CD4-positive, alpha-beta T cell treated with Interleukin-15 for 4 hours (primary cell): ENCODE measurements at places on chromosomes 2 and 18.
A peak's percentile ranks its signal among the peaks of the same experiment; 100 is the strongest.

DNA sequence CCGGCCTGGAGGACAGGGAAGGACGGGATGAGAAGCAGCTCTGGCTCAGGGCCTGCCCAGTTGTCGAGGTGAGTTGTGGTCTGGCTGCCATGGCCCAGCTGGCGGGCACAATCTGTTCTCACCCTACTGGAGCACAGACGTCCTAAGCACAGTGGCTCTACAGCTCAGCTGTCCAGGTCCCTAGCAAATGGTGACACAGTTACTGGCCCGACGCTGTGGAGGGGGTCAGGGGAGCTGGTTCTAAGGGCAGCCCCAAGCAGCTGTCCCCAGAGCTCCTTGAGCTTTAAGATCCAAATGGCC lies 32.9 kb downstream of the KCNK3 start:
- DNase-seq, result no peak

DNA sequence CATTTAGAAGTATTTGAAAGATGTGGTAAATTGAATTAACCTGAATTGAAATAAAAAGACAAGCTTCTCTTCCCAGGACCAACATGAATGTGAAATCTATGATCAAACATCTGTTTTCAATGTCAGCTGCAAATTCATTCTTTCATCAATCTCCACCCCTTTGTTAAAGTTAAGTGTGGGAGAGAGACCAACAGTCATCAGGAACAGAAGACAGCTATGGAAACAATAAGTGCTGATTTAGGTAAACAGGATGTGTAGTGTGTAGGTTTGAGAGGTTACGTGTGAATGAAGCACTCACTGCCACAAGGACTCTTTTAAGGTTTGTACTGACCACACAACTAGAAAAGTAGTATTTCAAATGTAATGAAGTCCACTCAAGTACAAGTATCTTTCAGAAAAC lies 1659.8 kb upstream of the CELF4 start:
- no peak for DNase-seq

- no peak for DNase-seq
These were observed 5.3 kb upstream of the TMEM185B start for GRCh38 chr2:120228503-120228902.

GRCh38 chr18:79203017-79203605 lies 133.9 kb downstream of the ATP9B start:
- peak; percentile 29 for DNase-seq

- no peak for DNase-seq
These were observed 4.0 kb downstream of the SNORC start for GRCh38 chr2:232873909-232874641.

DNA sequence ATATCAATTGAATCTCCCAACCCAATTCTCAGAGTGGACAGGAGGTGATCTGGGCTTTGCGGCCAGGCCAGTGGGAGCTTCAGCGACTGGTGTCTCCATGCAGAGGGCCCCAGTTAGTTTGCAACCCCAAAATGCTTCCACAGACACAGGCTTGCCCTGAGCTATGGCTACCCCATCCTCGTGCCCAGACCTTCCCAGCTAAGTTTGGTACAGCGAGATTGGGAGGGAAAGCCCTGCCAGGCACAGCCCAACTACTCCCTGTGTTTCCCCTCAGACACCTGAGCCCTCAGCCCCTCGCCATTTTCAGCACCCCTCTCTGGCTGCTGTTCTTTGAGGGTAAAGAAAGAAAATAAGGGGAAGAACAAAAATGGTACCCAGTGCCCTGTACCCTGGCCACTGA lies 142.9 kb downstream of the TNS1 start:
- DNase-seq, result no peak

DNA sequence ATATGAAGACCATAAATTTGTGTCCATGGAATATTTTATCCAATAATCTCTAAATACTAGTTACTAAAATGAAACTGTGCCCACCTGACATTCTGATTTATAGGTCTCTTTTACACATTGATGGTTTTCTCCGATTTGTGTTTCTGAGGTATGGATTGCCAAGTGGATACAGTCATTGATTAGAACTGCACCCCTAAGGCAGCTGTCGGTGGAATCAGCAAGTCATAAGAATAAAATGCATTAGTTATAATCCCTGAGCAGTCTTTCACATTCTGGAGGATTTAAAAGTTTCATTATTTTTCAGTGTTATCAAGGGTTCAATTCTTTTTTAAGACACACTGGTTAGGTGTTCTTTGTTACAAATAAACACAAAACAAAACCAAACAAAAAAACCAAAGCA lies 6.0 kb downstream of the CAVIN2 start:
- DNase-seq, result no peak

GRCh38 chr2:73072129-73072395 lies 550 bp upstream of the SFXN5 start:
- DNase-seq, result no peak

DNA sequence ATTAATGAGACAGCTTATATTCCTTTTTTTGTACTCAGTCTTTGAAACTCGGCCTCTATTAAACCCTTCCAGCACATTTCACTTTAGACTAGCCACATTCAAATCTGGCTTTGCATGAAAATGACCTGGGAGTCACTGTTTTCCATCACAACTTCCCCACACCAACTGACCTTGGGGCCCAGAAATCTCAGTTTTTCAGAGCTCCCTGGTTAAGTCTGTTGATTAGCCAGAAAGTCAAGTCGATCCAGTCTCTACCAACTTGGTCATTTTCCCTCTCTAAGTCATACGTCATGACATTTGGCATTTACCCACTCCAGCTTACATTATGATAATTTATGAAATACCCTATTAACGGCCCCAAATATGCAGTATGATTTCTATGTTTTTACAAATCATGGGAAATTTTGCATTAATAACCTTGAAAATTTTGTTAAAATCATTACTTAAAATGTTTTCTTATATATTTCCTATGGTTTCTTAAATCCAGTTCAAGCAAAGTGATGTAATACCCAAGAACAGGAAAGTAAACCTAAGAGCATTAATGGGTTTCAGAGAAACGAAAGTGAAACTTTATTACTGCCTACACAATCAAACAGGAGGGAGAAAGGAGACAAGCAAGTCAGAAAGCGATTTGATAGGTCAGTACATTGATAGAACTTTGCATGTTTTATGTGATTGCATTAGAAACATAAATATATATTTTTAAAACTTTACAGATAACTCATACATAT lies 77.1 kb downstream of the SPATS2L start:
- peak; percentile 59 for DNase-seq

DNA sequence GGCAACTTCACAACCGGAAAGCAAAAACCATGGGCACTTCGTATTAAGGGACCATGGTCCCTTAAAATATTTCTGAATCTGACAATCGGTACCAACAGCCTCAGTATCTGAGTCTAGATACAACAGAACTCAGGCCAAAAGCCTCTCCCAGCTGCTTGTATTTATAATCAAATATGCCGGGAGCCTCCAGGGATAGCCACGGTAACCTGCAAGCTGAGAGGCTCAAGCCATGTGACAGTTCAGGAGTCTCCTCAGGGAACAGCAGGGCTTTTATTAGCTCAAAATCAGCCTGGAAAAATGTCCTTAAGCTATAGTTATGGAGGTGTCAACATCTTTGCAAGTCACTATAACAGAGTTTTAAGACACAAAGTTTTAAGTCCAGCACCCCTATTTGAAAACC lies 352.8 kb upstream of the GYPC start:
- no peak for DNase-seq

DNA sequence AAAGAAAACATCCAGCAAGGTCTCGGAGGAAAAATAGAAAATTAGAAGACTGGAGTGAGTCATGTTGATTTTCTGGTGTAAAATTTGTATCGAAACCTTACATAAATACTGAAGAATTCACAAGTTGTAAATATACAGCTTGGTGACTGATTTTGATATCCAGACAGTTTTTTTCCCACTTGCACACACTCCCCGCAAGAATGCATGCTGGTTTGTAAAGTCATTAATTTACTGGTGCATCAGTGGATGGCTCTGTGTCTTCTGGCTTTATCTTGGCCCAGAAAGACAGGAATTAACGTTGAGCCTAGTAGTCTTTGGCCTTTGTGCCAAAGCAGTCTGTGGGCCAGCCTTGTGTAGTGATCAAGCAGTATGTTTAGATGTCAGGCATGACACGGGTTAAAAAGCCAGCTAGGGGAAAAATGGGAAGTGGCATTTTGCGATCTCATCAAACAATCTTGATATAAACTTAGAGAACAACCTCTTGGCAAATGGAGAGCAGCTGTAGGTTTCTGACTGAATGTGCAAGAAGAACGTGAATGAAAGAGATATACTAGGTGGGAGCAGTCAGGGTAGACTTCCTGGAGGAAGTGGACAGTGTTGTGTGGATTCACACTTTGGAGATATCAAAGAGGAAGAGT lies 22.7 kb upstream of the CASP8 start:
- DNase-seq, result no peak

DNA sequence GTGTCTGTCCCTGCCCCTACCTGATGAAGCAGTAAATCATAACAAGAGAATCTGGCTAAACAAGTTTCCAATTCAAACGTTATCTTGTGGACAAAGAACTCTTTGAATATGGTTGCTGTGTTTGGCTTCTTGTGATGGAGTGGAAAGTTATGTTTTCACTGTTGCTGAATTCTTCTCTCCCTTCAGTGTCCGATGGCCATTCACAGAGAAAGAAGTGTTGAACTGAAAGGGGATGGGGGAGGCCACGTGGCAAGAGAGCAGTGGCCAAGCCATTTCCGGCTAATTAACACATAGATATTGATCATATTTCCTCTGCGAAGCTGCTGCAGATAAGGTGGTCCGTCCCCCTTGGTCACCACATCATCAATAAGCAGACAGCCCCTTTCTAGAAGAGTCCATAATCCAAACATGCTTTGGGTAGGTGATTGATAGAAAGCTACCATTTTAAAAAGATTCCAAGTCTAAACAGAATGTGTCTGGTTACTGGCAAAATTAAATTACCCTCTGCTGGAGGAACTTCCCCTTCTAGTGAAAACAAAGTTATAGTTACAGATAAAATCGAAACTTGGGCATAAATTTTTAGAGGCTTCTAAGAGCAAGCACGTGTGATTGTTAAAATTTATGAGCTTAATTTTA lies 36.9 kb upstream of the FZD7 start:
- DNase-seq, result no peak

- DNase-seq, result no peak
These were observed 3.0 kb downstream of the KLHL41 start for GRCh38 chr2:169512525-169512924.

DNA sequence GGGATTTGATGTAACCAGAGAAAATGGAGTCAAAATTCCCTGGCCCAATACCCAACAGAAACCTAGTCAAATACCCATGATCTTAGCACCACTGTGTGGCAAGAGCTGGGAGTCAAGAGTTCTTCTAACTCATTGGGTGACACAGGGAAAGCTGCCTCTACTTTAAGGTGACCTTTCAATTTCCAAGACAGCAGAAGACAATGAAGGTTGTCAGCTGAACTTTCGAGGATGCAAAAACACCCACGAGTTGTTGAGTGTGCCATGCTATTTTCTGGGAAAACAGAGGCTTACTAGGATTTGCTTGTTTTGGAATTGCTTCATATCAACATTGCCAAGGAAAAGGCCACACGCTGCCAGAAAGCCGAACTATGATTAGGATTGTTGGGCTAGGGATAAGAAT lies 61.6 kb upstream of the CYRIA start:
- DNase-seq, result no peak

DNA sequence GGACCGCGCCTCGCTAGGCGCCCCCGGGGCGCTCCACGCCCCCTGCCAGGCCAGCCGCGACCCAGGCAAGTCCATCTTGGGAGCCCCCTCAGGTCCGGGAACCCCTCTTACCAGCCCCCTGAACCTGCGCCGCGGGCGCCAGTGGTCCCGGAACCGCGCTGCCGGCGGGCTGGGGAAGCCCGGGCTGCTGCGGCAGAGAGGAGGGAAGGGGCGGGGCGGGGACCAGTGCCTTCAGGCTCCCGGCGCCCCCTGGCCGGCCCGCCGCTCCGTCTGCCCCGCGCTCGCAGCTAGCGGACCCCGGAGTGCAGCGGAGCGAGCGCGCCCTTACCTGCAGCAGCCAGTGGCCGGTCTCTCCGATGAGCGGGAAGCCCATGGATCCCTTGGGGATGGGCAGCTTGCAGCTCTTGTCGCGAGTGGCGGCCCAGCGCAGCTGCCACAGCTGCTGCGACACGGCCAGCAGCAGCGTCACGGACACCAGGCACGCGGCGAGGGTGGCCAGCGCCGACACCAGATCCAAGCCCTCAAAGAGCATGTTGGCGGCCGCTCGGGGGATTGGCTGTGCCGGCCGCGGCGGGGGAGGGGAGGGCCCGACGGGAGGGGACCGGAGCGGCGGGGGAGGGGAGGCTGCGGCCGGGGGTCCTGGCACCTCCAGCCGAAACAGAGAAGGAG lies at the start of gene CYP26B1:
Gene CYP26B1 (minus strand): TSS at position 560 of the 669 bp plus-strand sequence. CDS start 28 bp downstream, at position 532.
- no peak for DNase-seq

DNA sequence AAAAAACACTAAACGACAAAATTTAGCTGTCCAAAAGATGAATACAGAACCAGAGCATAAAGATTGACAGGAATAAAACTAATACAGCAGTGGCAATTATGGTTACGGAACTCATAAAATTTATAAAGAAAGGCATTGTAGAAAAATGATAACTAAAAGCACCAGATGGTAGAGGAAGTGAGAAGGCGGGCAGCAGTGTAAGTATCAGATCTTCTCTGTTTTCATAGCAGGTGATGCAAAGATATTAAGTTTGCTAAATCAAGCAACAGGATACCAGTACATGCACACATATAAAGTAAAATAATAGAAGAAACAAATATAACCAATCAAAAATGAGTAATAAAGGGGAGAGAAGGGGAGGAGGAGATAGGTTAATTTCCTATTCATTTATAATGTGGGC lies 103.9 kb upstream of the MEX3C start:
- DNase-seq, result no peak

DNA sequence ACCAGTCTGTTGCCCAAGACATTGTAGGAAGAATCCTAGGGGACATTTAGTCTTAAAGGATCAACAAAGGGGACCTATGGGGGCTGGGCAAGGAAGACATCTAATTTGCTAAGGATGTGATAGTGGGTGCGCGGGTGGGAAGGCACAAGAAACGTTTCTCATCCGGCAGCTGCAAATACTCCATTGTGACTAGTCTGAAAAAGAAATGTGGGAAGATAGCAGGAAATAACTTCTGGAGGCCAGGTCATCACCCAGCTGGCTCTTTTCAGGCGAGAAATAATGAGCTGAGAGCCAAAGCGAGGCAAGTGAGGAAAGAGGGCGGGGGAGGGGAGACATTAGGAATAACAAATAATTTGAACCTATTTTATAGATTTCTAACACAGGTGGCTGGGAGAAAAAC lies 70.3 kb upstream of the NCK2 start:
- no peak for DNase-seq

DNA sequence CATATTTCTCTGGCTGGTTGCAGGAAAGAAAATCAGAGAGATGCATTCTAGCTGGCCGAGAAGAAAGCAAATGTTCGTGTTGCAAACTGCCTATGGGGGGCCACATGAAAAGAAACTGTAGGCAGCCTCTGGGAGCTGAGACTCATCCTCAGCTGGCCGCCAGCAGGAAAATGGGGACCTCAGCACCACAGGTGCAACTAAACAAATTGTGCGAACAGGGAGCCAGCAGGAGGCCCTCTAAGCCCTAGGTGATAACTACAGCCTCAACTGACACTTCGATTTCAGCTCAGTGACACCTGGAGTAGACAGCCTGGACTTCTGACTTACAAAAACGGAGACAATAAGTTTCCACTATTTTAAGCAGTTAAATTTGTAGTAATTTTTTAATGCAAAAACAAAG lies 107.3 kb downstream of the DTNB start:
- no peak for DNase-seq
